ENCODE measurements at places on chromosomes 3 and 15.

DNA sequence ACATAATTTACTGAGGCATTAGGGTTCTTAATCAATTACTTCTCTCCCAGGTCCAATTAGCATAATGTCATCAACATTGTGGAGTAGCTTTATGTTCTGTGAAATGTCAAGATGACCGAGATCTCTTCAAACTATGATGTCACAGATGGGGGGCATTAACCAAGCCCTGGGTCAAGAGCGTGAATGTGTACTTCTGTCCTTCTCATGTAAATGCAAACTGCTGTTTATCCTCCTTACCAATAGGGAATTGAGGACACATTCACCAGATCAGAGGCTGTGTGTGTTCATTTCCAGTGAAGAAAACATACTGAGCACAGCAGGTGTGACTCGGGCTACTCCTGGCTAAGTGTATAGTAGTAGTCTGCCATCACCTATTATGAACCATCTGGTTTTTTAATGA, 177.9 kb downstream of the MINAR1 start:
- DNase-seq, result no peak

- no peak for DNase-seq
These were observed 33.1 kb upstream of the POLG start for GRCh38 chr15:89367485-89368451.

DNA sequence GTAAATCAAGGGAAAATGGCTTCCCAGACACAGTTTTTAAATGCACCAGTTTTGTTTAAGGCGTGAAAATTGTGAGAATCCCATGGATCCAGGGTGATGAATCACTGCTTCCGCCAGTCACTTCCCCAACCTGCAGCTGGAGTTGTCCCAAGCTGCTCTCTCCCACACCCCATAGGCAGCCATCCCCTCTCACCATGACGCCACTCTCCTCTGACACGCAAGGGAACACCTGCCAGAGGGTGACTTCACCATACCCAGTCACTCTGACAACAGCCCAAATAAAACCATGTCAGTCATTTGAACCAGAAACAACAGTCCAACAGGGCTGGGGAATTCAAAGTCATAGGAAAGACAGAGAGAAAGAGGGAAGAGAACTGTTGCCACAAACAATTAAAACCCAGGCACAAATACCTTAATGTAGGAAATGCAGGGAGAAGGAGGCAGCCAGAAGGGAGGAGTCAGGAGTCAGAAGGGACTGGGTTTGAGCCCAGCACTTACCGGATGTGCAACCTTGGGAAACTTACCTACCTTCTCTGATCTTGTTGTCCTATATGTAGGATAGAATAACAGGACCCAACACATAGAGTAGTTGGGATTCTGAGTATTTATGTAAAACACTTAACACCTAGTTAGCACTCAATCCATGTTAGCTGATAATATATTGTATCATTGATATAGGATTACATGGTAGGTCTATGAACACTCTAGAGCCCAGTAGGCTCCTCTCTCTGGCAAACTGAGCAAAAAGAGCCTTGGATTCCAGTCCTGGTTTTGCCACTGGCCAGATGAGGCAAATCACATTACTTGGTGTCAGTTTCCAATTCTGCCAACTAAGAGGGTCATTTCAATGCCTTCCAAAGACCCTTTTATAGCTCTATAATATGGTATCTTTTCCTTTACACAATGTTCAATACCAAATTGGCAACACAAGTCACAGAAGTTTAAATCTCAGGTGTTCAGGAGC, 326.3 kb upstream of the ICE2 start:
- no peak for DNase-seq

DNA sequence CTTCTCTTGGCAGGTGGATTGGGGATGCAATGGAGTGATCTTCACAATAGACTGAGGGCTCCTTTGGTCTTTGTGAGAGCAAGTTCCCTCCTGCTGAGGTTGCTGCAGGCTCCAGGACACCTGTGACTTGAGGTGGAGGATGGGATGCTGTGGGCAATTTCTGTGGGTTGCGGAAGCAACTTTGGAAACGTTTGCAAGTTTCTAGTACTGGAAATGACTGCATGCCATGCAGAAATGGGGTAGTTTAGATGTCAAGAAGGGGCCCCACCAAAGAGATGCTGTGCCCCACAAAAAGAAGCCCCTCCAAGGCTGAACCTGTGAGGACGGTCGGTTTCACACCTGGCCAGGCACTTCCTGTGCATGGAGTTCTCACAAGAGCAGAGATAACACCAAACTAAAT, 80.4 kb upstream of the XCR1 start:
- no peak for DNase-seq

DNA sequence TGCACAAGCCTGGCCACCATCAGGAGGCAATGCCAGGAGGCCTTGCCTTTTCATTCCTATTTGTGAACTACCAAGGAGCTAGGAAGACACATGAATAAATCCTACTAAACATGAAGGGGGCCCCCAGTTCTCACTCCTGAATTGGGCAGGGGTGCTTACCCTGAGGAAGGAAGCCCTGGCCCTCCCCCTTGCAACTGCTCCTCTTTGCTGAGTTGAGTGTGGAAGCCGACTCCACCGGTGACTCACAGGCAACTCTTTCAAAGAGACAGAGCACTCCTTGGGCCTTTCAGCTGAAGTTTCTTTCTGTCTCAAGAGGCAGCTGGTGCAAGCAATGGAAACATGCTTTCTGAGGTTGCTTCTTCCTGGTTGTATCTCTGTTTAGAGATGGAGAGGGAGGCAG, 1.7 kb downstream of the GABRG3 start:
- no peak for DNase-seq

DNA sequence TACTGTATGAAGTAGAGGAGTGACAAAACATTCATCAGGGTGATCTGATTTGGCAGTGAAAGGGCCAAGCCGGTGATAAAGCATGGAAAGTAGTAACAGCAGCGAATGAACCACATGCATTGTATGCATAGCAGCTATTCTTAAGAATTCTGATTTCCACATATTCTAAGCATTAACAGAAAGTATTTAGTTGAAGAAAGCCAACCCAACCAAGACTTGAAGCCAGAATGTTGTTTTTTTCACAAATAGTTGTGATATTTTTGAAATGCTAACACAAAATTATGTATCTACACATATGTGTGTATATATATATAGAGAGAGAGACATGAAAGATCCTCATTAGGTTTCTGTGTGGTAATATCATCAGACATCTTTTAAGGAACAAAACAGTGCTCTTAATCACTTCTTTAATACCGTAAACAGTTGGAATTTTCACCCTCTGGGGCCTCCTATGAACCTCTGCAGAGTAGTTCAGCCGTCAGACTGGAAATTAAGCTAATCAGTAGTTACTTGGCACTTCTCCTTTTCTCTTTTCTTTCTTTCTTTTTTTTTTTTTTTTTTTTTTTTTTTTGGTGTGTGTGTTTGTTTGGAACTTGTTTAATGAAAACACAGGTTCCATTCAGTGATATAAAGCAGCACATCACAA, 139.6 kb downstream of the CMSS1 start:
- no peak for DNase-seq

DNA sequence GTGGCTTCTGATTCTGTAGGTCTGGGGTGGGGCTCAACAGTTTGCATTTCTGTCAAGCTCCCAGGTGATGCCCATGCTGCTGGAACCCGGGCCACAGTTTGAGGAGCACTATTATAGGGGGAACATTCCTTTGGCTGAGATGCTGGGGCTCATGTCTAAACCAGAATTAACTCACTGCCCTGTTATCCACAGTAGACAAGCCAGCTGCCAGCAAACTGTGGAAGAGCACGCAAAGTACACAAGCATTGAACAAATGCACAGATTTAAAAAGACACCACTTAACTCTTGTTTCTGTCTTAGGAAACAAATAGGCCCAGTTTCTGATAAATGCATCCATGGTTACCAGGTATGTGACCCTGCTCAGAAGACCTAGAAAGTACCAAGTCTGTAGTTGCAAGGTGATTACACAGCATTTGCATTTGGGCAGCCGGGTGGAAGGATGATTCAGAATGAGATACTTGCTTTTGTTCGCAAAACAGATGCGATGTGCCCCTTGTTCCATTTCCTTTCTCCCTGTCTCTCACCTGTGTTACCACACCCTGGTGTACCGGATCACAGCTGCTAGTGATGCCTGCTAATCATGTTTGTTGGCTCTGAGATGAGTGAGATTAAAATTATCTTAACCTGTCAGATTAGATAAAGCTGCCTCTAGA, 12.4 kb downstream of the GYG1 start:
- DNase-seq, result peak; percentile 66

- no peak for DNase-seq
These were observed 68.9 kb downstream of the DUT start for GRCh38 chr15:48400086-48400485.

DNA sequence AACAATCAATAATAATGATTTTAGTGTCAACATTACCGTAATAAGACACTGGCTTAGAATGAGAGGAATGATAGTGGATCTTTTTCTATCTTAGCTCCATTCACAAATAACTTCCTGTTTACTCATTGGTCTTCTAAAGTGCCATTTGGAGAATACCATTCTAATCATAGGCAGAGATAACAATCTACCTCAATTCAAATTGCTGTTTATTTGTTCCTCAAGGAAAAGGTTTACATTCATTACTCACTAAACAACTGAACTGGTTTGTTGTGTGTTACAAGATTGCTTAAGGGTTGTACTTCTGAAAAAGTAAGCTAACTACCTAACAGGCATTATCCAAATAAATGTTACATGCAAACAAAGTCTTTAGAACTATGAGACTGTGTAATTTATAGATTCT, 8.1 kb upstream of the PCOLCE2 start:
- DNase-seq, result no peak

GRCh38 chr3:161770484-161771386, 274.1 kb downstream of the OTOL1 start:
- no peak for DNase-seq

- no peak for DNase-seq
These were observed 127.1 kb downstream of the KLF13 start for GRCh38 chr15:31453558-31454318.

GRCh38 chr3:45182915-45183871, 37.0 kb upstream of the CDCP1 start:
- no peak for DNase-seq

GRCh38 chr3:79947469-79947868, 179.7 kb upstream of the ROBO1 start:
- no peak for DNase-seq

GRCh38 chr3:45639044-45639392, 44.5 kb downstream of the LIMD1 start:
- no peak for DNase-seq

GRCh38 chr3:136899622-136900158, 37.7 kb downstream of the NCK1 start:
- no peak for DNase-seq
